ENCODE measurements at places on chromosomes 5 and 9.

DNA sequence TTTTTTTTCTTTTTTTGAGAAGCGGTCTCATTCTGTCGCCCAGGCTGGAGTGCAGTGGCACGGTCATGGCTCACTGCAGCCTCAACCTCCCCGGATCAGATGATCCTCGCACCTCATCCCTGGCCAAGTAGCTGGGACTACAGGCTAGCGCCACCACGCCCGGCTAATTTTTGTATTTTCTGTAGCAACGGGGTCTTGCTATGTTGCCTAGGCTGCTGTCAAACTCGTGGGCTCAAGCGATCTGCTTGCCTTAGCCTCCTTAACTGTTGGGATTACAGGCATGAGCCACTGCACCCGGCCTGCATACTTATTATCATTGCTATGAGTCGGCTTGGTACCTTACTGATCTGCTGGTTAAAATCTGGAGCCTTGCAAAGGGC lies 790 bp upstream of the IARS1 start:
- peak; percentile 21 for DNase-seq

GRCh38 chr5:138601444-138601843 lies 26.2 kb upstream of the HSPA9 start:
- no peak for DNase-seq

- no peak for DNase-seq
Measured at GRCh38 chr9:90069085-90069484, 464.3 kb downstream of the GADD45G start.

GRCh38 chr5:1934801-1935429 lies 52.2 kb upstream of the IRX4 start:
- no peak for DNase-seq

- no peak for DNase-seq
Measured at GRCh38 chr5:63831381-63831780, 130.9 kb downstream of the HTR1A start.

DNA sequence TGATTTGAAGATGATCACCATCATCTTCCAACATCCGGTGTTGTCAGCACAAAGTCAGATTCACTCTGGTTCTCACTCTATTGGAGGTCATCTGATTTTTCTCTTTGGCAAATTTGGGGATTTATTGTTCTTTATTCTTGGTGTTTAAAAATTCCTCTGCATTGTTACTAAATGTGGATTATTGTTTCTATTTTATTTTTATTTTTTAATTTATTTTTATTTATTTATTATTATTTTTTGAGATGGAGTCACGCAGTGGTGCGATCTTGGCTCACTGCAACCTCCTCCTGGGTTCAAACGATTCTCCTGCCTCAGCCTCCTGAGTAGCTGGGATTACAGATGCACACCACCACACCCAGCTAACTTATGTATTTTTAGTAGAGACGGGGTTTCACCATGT lies 72.9 kb upstream of the TGFBR1 start:
- no peak for DNase-seq

GRCh38 chr5:59021286-59021673 lies 438.4 kb downstream of the RAB3C start:
- no peak for DNase-seq

All from GM23338 (cell line).